ENCODE measurements at places on chromosomes 3 and 15.
A peak's percentile ranks its signal among the peaks of the same experiment; 100 is the strongest.

GRCh38 chr3:87900061-87900460, 158.7 kb downstream of the CGGBP1 start:
- no peak for DNase-seq

- no peak for DNase-seq
Observed at GRCh38 chr3:26236531-26236930, 386.0 kb upstream of the LRRC3B start.

- DNase-seq: no peak
Observed at GRCh38 chr3:181431748-181432147, 280.0 kb upstream of the SOX2 start.

DNA sequence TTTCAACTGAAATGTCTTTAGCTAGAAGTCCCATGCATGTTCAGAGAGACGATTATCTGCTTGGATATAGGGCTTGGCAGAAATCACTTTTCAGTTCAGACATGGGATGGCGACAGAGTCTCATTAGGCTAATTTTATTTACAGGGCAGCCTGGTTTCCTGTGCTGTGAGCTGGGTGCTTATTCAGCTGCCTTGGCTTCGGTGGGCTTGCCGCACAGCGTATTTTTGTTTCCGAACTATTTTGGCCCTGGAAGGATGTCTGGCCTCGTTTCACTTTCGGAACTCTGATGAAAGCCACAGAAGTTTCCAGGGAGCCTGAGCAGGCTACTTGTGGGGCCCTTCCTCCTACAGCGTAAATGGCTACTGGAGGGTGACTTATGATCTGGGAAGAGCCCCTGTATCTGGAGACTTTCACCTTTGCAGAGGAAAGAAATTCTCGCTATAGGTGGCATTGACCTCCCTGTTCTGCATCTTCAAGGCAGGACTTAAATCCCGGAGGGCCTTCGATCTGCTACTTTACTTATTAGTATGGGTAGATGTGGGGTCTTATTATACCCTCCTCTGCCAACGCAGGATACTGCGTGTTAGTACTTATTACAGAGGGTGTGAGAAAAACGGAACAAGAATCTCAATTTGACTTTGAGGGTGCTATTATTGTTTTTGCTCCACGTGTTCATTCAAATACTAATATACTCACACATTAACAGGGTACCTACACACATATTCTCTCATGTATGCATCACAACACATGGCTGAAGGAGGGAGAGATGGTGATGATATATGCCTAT, 364.0 kb upstream of the RBMS3 start:
- DNase-seq: peak; percentile 34

DNA sequence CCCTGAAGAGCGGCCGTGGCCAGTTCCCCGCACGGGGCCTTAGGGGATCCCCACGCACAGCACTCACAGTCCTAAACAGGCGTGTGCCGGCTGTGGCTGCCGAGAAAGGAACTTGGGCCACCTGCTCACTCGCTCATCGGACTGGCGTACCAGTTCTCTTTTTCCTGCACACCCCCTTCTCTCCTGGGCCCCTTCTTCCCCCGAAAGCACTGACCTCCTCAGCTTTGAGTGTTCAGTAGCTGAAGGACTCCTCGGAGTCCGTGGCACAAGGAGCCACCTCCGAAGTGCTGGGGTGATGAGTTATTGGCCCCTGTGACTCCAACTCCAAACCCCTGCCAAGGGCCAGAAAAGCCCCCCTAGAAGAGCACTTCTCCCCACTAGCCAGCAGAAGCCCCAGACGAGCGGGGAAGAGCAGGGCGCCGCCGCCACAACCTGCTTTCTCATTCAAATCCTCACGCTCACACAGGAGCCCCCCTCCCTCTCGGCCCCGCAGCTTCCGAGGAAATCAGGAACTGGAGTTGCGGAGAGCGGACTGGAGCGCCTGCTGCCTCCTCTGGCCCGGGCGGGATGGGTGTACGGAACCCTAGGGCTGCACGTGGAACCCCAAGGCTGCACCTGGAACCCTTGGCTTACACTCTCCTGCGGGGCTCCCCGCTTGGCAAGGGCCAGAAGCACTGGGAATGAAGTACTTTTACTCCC, at the start of gene PLCH1:
TSS of gene PLCH1 (minus strand) at position 446 of the 699 bp plus-strand sequence. CDS start 40,847 bp downstream, outside the sequence.
- peak; percentile 55 for DNase-seq

DNA sequence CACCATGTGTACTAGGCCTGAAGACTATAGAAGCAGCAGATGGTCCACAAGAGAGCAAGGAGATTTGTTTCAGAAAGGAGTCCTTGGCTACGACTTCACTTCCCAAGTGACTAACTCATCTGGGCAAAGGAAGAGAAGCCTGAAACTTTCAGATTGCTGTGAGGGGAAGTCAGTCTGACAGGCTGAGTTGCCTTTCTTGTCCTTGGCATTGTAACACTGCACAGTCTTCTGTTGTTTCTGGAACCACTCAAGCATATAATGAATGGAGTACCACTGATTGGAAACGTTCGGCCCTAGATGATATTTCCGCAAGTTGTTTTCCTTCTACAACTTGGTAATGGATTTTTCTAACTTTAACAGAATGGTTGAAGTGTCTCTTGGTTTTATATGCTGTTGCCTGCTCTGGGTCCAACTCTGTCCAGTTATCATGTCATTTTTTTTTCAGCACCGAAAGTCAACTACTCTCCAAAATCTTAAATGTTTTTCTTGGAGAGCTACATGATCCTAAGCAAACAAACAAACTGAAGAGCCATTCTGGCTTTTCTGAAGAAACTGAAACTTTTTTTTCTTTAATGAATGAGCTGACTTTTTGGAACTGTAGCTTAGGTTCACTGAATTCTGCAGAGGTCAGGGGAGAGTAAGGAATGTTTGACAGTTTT, 685.7 kb downstream of the MECOM start:
- peak; percentile 31 for DNase-seq

DNA sequence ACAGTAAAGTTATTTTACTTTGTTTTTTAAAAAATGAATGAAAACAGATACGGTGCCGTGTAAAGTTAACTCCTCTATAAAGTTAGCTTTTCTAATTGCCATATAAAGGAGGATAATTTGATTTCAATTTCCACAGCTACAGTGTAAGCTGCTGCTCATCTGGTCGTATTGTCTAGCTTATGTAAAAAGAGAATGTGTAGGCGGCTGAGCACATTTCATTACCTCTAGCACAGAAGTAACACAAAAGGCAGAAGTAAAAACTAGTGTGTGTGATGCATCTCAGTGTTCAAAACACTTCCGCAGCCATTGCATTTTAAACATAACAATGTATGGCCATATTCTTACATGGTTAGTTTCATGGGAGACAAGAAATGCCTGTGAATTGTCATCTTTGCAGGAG, 105.0 kb upstream of the P2RY1 start:
- no peak for DNase-seq

DNA sequence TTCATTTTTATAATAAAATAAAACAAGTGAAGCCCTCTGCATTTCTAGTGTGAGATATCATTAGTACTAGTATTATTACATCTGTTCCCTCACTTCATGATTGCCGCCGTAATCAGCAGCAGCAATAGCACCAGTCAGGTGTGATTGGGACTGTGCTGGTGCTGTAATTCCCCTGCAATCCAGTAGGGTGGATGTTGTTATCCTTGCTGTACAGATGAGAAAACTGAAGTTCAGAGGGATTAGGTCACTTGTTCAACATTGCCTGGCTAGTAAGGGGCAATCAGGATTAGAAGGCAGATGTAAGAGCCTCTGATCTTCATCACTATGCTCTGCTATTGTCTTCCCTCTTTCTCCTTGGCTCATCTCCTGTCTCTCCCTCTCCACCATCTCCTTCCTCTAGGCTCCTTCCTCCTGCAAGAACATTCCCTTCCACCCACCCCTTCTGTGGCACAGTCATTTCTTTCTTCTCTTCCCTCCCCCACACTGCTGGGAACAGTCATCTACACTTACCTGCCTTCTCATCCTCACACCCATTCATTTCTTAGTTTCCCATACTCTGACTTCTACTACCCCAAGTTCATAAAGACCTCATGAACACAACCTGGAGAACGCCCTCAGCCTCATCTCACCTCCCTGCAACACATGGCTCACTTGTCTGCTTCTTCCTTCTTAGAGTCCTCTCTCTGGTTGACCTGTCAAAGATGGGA, 29.7 kb downstream of the CRYGS start:
- no peak for DNase-seq

DNA sequence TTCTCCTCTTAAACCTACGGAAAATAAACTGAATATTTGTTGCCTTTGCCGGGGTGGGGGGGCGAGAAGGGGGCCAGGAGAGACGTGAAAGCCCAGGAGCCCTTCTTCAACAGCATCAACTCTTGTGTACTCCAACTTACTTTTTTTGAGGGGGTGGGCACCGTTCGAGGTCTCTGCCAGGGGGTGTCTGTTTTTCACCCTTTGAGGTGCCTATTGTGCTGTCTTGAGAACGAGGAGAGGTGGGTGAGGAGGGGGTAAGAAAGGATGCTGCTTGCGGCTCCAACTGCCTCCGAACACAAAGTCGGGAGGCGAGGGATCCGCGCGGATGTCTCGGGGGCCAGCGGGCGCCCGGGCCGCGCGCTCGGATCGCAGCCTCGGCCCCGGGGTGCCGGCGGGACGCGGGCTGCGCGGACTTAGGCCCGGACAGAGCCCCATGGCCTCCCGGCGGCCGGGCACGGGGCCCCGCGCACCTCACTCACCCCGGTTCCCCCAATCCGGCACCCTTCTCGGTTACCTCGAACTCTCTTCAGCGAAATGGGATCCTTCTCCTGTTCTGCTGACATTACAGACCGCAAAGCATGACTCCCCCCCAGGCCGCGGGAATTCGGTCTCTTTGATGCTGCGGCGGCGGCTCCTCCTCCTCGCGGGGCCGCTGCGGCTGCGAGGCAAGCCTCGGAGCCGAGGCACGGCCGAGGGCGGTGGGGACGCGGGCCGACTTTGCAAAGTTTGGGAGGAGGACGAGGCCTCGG, 650 bp downstream of the PYGO1 start:
- DNase-seq: no peak

- DNase-seq: no peak
Observed at GRCh38 chr3:185470323-185470722, 28.5 kb downstream of the TMEM41A start.

GRCh38 chr3:178059836-178060235, 476.4 kb upstream of the KCNMB2 start:
- DNase-seq: no peak

DNA sequence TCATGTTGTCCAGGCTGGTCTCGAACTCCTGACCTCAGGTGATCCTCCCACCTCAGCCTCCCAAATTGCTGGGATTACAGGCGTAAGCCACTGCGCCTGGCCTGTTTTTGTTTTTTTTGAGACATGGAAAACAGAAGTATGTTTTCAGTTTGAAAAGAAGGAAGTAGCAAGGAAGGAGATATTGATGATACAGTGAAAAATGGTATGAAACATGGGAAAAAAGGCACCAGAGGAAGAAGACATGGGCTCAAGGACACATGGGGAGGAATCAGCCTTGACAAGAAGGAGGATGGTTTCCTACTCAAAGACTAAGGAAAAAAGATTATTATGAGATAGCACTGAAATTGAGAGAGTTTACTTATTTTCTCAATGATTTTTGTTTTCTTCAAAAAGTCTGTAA, 30.7 kb downstream of the FMN1 start:
- DNase-seq: no peak

GRCh38 chr15:99101501-99101900, 3.4 kb upstream of the SYNM start:
- DNase-seq: no peak

GRCh38 chr15:65209701-65210643, 1.3 kb downstream of the CILP start:
- DNase-seq: no peak

GRCh38 chr3:18098960-18099587, 326.1 kb downstream of the SATB1 start:
- no peak for DNase-seq

GRCh38 chr3:40720863-40721262, 196.1 kb downstream of the ZNF621 start:
- DNase-seq: no peak

GRCh38 chr3:13201851-13202250, 128.6 kb upstream of the IQSEC1 start:
- no peak for DNase-seq

GRCh38 chr15:90423801-90424319, 35.8 kb downstream of the IQGAP1 start:
- no peak for DNase-seq

- no peak for DNase-seq
Observed at GRCh38 chr3:66497288-66497984, 3.4 kb downstream of the LRIG1 start.

- DNase-seq: no peak
Observed at GRCh38 chr15:63902671-63903035, 68.9 kb upstream of the HERC1 start.

- DNase-seq: no peak
Observed at GRCh38 chr3:138740072-138740471, 94.7 kb downstream of the PIK3CB start.

DNA sequence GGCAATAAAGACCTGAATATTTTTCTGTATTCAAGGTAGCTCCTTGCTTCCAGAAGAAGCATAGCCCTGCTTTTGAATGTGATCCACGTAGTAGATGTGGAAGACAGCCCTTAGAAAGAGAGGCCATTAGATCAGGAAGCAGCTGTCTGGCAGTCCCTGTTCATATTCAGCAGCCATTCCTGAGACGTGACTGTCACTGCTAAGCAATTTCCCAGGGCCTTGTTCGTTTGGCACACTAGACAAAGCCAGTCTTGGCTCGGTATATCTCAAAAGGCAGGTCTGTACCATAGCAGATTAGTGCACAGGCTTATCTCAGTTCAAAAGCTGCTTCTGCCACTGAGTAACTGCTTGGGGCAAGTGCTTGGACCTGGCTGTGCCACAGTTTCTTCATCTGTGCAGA, 287.8 kb upstream of the MCTP2 start:
- no peak for DNase-seq

DNA sequence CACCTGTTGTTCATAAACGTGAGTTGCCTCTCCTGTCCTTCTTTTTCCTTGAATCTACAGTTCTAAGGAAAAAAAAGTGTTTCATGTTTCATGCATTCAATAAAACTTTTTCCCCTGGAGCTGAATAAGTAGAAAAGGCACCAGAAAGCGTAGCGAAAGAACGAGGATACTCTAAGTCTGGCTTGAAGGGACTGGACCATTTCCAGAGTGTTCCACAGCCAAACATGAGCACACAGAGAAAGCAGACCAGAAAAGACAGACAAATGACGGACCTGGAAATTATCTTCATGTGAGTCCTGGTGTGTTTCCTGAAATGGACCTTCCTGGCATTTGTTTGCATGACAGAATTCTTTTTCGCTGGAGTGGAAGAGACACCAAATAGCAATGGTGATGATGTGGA, 204.7 kb downstream of the SV2B start:
- no peak for DNase-seq

DNA sequence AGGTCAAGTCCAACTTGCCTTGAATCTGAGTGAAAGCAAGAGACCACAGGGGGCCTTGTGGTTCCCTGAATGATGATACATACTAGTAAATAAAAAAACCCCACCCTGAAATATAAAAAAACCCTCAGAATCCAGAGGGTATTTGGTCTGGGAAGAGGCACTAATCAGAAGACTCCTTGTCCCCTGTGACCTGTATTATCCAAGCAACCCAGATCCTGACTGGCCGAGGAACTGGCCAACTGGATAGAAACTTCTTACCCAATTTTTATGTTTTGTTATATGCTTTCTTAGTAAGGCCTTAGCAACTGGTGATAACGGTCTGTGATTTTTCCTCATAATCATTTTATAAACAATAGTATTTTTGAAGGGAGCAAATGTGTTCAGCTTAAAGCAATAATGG, 17.5 kb downstream of the ABI3BP start:
- no peak for DNase-seq

- no peak for DNase-seq
Observed at GRCh38 chr3:37262816-37263393, 88.5 kb upstream of the LRRFIP2 start.

- DNase-seq: no peak
Observed at GRCh38 chr3:8650583-8651416, 6.2 kb upstream of the SSUH2 start.

All from NCI-H524 treated with DMSO at 0.1 percent for 48 hours (cell line).